ENCODE measurements at places on chromosomes 16 and 17. TPM values are rescaled to one million over a fixed set of nuclear protein-coding genes. Genes with fewer than 3 reads are reported as not detected.
A peak's percentile ranks its signal among the peaks of the same experiment; 100 is the strongest.

The UTS2R gene
- not detected for total RNA-seq

The CCL22 gene
- total RNA-seq, result not detected

The MRPL58 gene
- 23.7 TPM for total RNA-seq

The TRPV2 gene
- 53.5 TPM for total RNA-seq

DNA sequence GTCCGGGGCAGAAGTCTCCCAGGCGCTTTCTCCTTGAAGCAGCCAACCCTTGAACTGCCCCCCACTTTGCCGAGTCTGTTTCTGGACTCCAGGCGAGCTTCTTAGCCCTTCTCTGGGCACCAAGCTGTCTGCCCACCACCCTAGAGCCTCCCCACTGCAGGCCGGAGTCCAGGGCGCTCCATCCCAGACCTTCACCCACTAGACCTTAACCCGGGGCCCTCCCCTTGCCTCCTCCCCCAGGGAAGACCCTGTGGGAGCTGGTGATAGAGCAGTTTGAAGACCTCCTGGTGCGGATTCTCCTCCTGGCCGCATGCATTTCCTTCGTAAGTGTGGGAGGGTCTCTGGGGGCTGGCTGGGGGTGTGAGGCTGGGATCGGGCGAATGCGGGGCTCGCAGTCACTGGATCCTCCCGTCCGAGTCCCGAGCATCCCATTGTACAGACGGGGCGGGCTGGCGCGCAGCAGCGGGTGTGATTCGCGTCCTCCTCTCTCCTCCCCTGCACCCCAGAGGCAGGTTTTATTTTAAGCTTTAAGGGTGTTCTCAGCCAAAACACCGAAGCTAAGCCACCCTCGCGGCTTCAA, 1.1 kb downstream of the ATP2A1 start:
- no peak for DNase-seq

DNA sequence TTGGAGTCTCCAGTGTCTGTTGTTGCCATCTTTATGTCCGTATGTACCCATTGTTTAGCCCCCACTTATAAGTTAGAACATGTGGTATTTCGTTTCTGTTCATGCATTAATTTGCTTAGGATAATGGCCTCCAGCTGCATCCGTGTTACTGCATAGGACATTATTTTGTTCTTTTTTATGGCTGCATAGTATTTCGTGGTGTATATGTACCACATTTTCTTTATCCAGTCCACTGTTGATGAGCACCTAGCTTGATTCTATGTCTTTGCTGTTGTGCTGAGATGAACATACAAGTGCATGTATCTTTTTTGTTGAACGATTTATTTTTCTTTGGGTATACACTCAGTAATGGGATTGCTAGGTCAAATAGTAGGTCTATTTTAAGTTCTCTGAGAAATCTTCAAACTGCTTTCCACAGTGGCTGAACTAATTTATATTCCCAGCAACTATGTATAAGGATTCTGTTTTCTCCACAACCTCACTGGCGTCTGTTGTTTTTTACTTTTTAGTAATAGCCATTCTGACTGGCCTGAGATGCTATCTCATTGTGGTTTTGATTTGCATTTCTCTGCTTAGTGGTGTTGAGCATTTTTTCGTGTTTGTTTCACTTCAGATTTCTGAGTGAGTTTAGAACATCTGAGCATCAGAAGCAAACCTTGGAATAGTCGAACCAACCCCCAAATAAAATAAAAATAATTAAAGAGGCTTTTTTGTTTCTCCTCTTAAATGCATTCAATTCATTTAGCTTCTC, 304.7 kb downstream of the ZFHX3 start:
- DNase-seq, result peak; percentile 43

- DNase-seq, result no peak
Measured at GRCh38 chr16:27281243-27281642, 12.7 kb upstream of the NSMCE1 start.

DNA sequence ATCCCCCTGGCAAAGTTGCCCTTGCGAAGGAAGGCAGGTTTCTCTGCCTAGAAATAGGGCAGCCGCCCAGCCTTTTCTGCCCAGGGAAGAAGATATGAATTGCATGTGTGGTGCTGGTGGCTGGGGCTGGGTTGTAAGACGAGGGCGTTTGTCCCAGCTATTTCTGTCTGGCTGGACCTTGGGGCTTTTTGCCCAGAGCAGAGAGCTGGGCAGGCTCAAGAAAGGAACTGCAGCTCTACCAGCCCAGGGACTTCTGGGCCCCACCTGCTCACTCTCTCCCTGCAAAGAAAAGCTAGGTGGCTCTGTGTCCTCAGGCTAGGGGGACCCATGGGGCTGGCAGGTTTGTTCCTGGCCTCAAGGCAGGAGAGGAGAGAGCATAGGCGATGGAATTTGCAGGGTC, 586 bp downstream of the CACNG1 start:
- DNase-seq, result no peak

DNA sequence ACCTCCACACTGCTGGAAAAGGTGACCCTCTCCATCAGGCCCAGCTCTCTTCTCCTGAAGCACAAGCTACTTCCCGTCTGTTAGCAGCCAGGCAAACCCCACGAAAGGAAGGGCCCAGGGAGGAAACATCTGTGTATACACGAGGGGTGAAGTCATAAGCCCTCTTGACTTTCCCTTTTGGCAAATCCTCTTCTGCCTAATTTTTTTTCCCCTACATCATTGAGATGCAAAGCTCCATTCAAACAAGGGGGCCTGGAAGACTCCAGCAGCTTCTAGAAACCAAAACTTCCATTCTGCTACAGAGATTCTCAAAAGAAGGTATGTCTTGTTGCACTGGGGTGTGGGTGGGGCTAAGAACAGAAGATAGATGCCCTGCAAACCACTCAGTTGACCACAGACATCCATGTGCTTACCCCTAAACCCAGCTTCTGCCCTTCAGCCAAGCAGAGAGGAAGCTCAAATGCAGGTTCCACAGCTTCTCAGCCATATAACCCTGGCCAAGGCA, 145.6 kb upstream of the RCVRN start:
- peak; percentile 71 for DNase-seq

DNA sequence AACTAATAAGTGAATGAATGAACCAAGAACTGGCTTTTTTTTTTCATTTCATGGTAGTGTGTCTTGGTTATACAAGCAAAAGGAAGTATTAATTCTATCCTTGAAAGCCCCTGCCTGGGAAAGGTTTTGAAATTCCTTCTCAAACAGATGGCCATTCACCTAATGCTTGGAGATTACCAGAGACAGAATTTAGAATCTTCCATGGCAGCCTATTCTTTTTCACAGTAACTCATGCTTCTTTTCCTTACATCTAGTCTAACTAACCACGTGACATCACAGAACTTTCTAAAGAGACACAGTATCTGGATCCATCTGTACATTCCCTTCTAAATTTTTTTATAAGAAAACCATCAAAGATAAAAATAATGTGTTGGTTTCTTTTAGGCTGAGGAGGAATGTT, 151.6 kb downstream of the FTO start:
- peak; percentile 34 for DNase-seq

- peak; percentile 3 for DNase-seq
Measured at GRCh38 chr17:41284546-41284945, 9.0 kb downstream of the KRTAP9-7 start.

- no peak for DNase-seq
Measured at GRCh38 chr17:17886726-17887125, 49.9 kb upstream of the SREBF1 start.

DNA sequence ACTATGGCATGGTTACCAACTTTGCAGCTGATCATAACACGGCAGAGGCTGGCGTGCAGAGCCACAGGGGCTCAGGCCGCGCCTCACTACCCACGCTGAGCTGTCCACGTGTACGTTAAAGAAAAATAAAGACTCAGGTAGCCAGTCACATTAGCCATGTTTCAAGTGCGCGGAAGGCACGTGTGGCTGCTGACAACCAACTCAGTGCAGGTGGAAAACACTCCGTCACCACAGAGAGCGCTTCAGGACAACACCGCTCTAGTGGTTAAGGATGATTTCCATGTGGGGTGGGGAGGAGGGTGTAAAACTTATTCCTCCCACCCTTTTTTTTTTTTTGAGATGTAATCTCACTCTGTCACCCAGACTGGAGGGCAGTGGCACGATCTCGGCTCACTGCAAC, 33.8 kb downstream of the ZCCHC14 start:
- no peak for DNase-seq

- no peak for DNase-seq
Measured at GRCh38 chr16:3038256-3038655, 1.5 kb upstream of the BICDL2 start.

- DNase-seq, result peak; percentile 29
Measured at GRCh38 chr16:50093607-50094539, 28.1 kb downstream of the HEATR3 start.

DNA sequence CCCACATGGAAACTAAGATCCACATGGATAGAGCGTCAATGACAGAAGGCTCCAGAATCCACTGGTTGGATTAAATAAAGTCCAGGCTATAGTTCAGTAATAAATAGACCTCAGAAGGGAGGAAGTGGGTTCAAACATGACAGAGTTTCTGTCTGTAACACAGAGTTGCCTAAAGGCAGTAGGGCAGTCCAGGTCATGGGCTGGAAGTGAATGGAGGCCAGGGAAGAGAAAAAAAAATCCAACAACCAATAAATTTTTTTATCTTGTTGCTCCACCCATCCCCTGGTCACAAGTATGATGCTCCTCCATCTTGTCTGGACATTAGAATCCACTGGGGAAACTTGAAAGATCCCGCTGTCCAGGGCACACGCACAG, 92.4 kb downstream of the RGS9 start:
- no peak for DNase-seq

GRCh38 chr16:1789643-1790045, 3.9 kb downstream of the IGFALS start:
- no peak for DNase-seq
